Smooth muscle cell of the pulmonary artery (primary cell): ENCODE measurements at places on chromosomes 12 and 14. TPM values are rescaled to one million over a fixed set of nuclear protein-coding genes. Genes with fewer than 3 reads are reported as not detected.

SDR9C7 gene
- not detected in 2 replicates for total RNA-seq

FAM90A1 gene
- 0.13 TPM in 1 of 2 replicates, not detected in the other for total RNA-seq

CPNE6 gene
- not detected in 2 replicates for total RNA-seq

KRT74 gene
- total RNA-seq, result not detected in 2 replicates

TAS2R20 gene
- total RNA-seq, result 3.8 and 7.2 TPM in 2 replicates

KIF5A gene
- 0.98 and 2.1 TPM in 2 replicates for total RNA-seq

EPYC gene
- total RNA-seq, result not detected in 2 replicates

INHBC gene
- not detected in 2 replicates for total RNA-seq

PPM1H gene
- 2.5 and 2.9 TPM in 2 replicates for total RNA-seq

PLEKHG3 gene
- total RNA-seq, result 9.6 and 13.5 TPM in 2 replicates

CDK2 gene
- total RNA-seq, result 8.9 and 20.2 TPM in 2 replicates

OVCH1 gene
- 0.07 and 0.13 TPM in 2 replicates for total RNA-seq

OTOGL gene
- 0.07 and 0.39 TPM in 2 replicates for total RNA-seq

RNF41 gene
- total RNA-seq, result 154 and 182 TPM in 2 replicates

DRAM1 gene
- 32.7 and 85.3 TPM in 2 replicates for total RNA-seq

JPH4 gene
- total RNA-seq, result not detected in 2 replicates

PLA2G1B gene
- total RNA-seq, result not detected in 2 replicates

SLC6A12 gene
- not detected in 2 replicates for total RNA-seq

OR4E2 gene
- total RNA-seq, result not detected in 2 replicates

RIMKLB gene
- total RNA-seq, result 17.1 and 29.8 TPM in 2 replicates

IAPP gene
- total RNA-seq, result 0.10 TPM in 1 of 2 replicates, not detected in the other

RAD51AP1 gene
- total RNA-seq, result 1.7 and 5.2 TPM in 2 replicates

KRT4 gene
- total RNA-seq, result not detected in 2 replicates

CLEC14A gene
- total RNA-seq, result 0.33 and 0.69 TPM in 2 replicates

GUCY2C gene
- total RNA-seq, result not detected in 2 replicates

IL26 gene
- 0.13 and 2.0 TPM in 2 replicates for total RNA-seq

FOXA1 gene
- not detected in 2 replicates for total RNA-seq

A2ML1 gene
- 0.07 TPM in 1 of 2 replicates, not detected in the other for total RNA-seq

CATSPERB gene
- not detected in 2 replicates for total RNA-seq

SERPINA12 gene
- total RNA-seq, result not detected in 2 replicates

RASAL1 gene
- total RNA-seq, result not detected in 2 replicates

RD3L gene
- not detected in 2 replicates for total RNA-seq

TOMM20L gene
- total RNA-seq, result not detected in 2 replicates

SYNDIG1L gene
- under 0.01 TPM in 1 of 2 replicates, not detected in the other for total RNA-seq

KCNC2 gene
- total RNA-seq, result not detected in 2 replicates

METTL3 gene
- total RNA-seq, result 43.2 and 44.6 TPM in 2 replicates

ANKRD52 gene
- total RNA-seq, result 30.0 and 41.4 TPM in 2 replicates

SLC4A8 gene
- 1.6 and 5.4 TPM in 2 replicates for total RNA-seq
